ENCODE measurements at places on chromosomes 2 and 18.

GRCh38 chr2:241981076-241981700, 111.7 kb downstream of the RTP5 start:
- DNase-seq: no peak

DNA sequence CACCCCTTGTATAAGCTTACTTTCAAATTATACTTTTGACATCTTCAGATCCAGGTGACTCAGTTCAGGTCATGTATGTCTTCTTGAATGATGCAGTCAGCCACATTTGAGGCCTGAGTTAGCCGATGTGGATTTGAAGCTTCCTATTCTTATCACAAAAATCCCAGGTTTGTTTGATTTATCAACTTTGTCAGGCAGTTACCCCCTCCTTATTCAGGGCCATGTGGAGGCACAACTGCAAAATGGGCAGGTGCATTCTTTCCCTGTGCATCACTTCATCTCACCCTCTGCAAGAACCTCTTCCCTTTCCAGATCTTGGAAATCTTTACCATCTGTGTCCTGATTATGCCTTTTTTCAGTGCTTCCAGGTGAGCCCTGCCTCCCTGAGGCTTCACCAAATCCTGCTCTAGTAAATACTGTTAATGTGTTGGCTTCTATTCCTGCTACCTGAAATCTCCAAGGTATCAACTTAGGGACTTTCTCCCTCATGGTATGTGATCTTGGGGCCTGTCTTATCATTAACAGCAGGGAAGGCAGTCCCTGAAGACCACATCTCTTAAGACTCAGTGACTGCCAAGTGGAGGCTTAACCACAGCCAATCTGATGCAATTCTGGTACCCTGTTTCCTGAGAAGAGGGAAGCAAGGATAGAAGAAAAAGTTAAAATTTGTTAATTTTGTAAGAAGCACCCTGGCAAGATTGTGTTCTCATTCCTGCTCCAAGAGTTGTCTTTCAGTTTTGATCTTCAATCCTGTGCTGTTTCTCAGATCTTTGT, 9.4 kb upstream of the ARHGAP28 start:
- no peak for DNase-seq

DNA sequence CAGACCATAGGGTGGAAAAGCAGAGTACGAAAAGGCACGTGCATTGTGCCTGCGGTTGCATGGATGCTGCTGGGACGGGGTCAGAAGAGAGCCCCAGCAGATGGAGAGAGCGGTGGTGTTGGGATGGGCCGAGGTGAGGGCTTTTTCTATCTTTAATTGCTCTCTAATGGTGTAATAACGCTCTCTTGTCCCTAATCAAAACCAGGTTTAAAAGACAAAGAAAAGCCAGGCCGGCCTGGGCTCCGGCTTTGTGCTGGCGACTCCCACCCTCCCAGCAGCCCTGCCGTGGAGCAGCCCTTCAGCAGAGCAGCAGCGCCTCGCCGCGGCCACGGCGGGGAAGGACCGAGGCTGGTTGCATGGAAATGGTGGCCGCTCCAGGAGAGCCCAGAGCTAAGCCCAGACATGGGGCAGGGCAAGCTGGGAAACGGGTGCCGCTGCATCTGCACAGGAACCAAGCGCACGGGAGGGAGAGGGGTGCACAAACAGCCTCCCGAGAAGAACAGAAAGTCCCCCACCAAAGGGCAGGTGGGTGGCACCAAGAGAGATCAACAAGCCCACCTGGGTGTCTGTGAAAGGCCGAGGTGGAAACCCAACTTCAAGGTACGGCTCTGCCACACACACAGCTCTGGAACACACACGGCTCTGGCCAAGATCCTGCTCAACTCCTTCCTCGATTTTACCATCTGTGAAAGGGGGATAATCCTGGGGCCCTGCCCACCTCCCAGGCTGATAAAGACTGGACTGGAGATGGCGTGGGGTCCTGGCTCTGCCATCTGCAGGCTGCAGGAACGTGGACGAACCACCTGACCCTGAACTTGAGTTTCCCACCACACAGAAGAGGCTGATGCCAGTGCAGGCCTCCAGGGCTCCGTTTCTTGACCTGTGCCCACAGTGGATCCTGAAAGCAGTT, 15.0 kb downstream of the HS1BP3 start:
- DNase-seq: no peak

- no peak for DNase-seq
Measured at GRCh38 chr2:8986327-8986976, 17.0 kb downstream of the MBOAT2 start.

GRCh38 chr2:74659462-74659861, 5.4 kb downstream of the SEMA4F start:
- no peak for DNase-seq

DNA sequence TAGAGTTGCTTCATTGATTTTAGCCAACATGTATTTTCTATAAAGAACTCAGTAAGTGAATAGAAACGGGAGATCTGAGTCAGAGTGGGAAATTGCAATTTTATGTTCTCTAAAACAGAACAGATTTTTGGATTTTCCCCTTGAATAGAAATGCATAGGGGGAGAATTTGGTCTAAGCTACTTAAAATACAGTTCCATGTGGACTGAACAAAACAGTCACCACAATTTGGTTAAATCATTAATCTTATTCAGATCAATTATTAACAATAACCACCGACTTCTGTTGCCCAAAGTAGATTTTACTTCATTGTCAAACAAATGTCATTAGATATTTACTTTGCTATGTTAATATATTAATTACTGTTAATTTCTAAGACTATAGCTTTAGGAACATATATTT, 107.7 kb downstream of the SCG2 start:
- no peak for DNase-seq

- DNase-seq: no peak
Measured at GRCh38 chr2:26560892-26561291, 80.3 kb downstream of the CIB4 start.

DNA sequence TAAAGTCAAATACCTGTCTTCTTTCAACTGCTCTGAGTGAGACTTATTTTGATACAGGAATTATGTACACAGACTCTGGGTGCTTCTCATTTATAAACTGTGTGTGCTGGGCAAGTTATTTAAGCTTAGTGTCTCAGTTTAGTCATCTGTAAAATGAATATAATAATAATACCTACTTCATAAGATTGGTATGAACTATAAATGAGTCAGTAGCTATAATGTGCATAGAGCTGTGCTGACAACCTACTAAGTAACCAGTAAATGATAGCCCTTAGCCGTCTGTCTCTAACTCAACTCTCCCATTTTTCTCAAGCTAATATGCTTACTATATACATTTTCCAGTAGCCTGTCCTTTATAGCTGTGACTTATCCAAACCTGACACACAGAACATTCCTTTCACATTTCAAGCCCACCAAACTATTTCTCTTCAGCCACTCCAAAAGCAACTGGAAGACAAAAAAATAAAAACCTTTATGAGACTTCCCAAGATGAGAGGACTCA, 319.8 kb downstream of the ETAA1 start:
- no peak for DNase-seq

DNA sequence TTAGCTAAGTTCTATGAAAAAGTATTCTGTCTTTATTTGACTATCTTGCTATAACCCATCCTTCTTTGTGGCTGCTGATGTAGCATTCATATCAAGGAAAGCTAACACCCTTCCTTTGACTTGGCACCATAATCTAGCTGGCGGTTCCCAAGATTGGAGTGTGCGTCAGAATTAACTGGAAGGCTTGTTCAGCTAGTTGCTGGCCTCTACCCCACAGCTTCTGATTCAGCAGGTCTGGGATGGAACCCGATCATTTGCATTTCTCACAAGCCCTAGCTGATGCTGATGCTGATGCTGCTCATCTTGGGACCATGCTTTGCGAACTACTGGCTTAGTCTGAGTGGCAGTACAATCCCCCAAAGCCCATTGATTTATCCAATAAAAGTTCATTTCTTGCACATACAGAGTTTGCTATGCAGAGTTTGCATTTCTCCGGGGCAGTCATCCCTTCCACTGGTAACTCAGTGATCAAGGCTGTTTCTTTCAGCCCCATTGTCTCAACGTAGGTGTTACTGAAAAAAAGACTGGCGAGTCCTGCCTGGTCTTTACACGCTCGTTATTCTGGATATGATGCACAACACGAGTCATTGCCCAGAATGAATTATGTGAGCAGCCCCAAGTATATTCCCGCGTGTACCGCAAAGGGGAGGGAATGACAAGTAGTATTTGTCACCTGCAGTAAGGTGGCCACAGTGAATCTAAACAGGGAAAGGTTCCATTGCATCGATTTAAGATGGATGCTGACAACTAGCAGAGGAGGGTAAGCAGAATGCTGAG, 96.5 kb downstream of the ZNF532 start:
- DNase-seq: no peak

DNA sequence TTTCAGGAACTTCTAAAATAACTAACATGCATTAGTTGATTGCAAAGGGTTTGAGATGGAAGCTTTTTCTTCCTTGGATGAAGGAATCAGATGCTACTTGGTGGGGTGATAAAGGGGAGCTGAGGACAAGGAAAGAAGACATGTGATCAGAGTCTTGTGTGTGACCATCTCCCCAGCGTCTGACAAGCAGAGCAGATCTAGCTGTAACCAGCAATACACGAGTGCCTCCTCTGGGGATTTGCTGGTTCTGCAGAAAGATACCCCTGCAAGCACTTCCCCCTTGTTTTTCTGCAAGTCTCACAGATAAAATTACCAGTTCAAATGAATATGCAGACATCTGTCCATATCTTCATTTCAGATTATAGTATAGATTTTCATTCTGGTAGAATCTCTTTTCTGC, 2.7 kb downstream of the CDH7 start:
- no peak for DNase-seq

DNA sequence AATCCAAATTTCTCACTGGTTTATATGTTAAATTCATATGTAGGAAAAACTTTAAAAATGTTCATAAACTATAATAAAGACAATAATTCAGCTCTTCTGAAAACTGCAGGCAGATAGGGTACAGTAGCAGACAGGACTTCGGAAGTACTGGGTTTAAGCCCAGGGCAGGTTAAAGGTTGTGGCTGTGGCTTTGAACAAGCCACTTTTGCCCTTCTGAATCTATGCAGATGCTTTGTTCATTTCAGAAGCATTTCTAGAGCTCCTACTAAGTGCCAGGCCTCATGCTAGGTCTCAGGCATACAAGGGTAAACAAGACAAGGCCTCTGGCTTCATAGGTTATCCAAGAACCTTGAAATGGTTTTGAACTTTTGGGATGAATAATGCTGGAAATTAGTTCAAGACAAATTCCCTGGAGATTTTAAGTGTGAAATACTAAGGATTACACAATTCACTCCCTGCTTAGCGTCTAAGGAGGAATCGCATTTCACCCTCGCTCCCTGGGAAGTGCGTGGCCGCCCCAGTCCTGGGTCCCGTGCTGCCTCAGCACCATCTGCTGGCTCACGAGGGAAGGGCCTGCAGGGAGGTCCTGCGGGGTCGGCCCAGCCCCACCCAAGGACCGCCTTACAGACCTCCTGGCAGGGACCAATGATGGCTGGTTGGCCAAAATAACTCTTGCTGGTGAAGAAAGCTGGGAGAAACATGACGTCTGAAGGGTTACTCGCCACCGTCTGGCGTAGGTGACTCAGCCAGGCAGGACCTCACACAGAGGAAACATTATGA, 67.7 kb upstream of the L3MBTL4 start:
- no peak for DNase-seq

- no peak for DNase-seq
Measured at GRCh38 chr2:143899987-143900386, 619.9 kb downstream of the ZEB2 start.

- DNase-seq: no peak
Measured at GRCh38 chr2:238433300-238433915, 6.7 kb downstream of the ASB1 start.

Measured in activated T-cell treated with anti-CD3 and anti-CD28 coated beads for 1 hour (primary cell).